Ovary (tissue), 10 donors: ENCODE measurements at places on chromosomes 7 and 10. TPM values are rescaled to one million over a fixed set of nuclear protein-coding genes. Genes with fewer than 3 reads are reported as not detected.

DNA sequence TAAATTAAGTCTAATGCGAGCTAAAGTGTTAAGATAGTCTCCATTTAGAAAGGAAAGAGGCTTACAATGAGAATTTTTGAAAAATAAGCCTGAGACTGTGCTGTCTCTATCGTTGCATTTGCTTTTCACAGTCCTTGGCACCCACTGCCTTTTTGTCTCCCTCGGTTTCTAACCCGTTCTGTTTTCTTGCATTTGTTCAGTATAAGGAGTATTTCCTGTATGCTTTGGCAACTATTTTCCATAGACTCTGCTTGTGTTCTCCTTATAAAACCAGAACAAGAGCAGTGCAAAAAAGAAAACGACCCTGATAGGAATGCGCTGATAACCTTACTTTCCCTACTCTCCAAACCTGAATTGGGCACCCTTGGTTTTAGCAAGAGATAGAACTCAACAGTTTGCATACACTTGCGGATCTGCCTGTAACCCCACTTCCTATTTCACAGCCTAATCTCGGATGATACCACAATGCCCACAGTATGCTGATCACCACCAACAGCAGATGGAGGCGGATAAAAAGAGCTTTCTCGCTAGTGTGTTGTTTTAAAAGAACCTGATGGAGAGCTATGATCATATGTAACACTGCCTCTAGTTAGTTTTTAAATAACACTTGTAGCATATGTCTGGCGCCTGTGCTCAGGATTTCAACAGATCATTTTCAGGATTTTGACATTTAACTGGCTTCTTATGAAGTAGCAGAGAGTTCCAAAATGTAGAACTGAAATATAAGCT lies 1.6 kb upstream of the ARHGAP12 start:
- DNase-seq = no peak

DNA sequence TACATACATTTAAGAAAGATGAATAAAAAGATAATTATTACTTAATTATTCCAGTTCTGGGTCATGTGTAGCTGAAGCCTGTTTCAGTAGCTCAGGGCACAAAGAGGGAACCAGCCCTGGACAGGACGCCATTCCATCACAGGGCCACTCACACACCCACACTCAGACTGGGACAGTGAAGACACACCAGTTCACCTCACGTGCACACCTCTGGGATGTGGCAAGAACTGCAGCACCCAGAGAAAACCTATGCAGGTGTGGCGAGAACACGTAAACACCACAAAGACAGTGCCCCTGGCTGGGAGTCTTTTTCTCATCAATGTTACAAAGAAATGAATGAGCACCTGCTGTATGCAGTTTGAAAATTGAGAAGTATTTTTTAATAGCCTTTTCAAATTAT lies 1.6 kb upstream of the IDI1 start:
- no peak for DNase-seq

- DNase-seq = no peak
Measured at GRCh38 chr10:53894145-53894544, 906.9 kb downstream of the PCDH15 start.

DNA sequence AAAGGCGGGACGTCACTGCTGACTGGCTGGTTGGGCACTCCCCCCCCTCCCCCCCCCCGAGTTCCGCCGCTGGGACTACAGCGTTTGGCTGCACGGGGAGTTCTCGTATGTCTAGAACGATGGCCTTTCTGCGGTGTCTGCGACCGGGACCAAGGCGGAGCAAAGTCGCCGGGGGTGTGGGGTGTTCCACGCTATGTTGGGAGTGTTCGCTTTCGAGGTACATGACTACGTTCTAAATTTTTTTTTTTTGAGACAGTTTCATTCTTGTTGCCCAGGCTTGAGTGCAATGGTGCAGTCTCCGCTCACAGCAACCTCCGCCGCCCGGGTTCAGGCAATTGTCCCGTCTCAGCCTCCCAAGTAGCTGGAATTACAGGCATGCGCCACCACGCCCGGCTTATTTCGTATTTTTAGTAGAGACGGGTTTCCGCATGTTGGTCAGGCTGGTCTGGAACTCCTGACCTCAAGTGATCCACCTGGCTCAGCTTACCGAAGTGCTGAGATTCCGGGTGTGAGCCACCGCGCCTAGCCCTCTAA lies 573 bp upstream of the IDI1 start:
- no peak for DNase-seq

The OIT3 gene
- polyA plus RNA-seq = 0.30 TPM

The SPDYE2B gene
- polyA plus RNA-seq = not detected
